ENCODE measurements at places on chromosomes 4 and X.

- DNase-seq: no peak
Observed at GRCh38 chrX:51776851-51777250, 33.6 kb downstream of the GSPT2 start.

- no peak for DNase-seq
Observed at GRCh38 chr4:108351791-108352190, 183.1 kb upstream of the LEF1 start.

DNA sequence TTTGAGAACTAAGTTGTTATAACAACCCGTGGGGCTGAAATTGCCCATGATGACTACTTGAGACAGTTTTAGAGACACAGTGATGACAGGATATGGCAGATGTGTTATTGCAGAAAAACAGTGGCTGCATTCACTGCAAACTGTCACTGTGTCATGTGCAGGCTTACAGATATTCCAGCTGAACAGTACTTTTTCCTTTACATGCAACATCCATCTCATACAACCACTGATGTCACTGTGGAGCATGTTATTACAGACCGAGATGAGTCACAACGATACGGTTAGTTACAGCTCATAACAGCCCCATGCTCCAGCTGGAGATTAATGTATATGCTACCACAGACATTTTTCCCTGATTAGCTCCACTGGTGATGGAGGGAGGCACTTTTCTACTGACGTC lies 207.4 kb downstream of the TMA16 start:
- DNase-seq: no peak

DNA sequence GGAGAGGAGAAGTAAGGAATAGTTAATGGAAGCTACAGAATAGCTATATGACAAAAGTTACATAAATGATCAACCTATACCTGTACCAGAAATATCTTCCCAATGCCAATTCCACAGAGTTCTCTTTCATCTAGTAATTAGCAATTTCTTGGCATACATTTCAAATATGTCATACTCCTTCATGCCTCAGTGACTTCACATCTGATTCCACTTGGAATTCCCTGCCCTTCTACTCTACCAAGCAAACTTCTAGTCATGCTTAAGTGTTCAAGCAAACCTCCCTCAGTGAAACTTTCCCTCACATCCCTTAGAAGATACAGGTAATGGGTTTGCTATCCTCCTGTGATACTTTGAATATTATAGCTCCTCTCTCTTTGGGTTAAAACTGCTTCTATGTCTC lies 127.1 kb downstream of the KLHL13 start:
- no peak for DNase-seq

- no peak for DNase-seq
Observed at GRCh38 chr4:16757080-16757521, 141.3 kb downstream of the LDB2 start.

GRCh38 chr4:42819863-42820514 lies 72.5 kb upstream of the GRXCR1 start:
- DNase-seq: no peak

DNA sequence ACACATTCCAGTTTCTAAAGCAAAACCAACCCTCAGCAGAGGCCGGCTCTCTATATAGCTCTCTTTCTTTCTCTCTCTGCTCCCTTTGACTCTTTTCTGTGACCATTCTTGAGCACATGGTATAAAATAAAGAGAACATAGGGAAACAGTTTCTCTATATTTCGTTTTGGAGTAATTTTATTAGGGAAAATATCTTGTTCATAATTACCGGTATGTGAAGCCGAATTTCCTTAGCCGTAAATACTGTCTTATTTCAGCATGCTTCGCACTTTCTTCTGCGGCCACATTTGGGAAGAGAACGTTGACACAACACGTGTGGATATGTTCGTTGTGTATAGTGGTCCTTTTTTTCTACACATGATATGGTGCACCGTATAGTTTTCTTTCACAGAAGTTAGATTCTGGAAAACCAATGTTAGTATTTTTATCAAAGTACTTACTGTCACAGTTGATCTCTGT lies 4.9 kb upstream of the LEF1 start:
- no peak for DNase-seq

- no peak for DNase-seq
Observed at GRCh38 chr4:2248044-2248780, 6.3 kb upstream of the HAUS3 start.

DNA sequence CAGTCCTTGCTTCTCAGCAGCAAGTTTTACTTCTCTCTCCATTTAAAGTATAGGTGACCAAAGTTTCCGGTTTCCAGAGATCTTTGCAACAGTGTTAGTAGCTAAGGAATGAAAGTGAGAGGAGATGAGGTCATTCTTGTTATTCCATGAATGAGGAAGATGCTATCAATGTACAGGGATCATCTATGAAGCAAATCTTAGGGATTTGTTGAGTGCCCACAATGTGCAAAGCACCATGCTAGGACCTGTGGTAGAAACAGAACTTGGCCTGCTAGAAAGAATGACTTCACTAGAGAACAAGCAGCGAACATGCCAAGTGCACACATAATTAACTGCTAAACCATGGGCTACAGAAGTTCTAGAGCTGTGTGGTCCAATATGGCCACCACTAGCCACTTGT lies 112.5 kb downstream of the MID1 start:
- no peak for DNase-seq

GRCh38 chr4:46254788-46255187 lies 130.9 kb upstream of the GABRG1 start:
- no peak for DNase-seq

- DNase-seq: no peak
Observed at GRCh38 chr4:92091335-92091734, 212.4 kb upstream of the GRID2 start.

GRCh38 chr4:88333741-88334405 lies 44.8 kb upstream of the HERC6 start:
- DNase-seq: no peak

DNA sequence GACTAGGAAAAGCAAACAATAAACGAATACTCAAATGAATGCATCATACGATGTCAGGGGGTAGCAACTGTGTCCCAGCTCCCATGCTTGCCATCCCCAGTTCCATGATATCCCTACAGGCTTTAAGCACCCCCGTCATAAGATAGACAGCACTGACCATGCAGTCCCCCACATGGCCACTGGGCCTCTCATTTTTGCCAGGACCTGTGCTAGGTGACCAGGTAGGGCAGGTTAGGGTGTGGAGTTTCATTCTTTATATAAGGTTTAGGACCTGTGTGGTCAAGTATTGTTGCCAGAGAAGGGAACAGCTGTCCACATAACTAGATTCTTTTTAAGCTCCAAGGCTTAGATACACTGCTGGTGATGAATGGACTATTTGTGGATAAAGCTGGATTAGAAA lies 9.7 kb downstream of the PPEF2 start:
- DNase-seq: no peak

- DNase-seq: no peak
Observed at GRCh38 chr4:164937576-164938270, 39.7 kb downstream of the TRIM61 start.

DNA sequence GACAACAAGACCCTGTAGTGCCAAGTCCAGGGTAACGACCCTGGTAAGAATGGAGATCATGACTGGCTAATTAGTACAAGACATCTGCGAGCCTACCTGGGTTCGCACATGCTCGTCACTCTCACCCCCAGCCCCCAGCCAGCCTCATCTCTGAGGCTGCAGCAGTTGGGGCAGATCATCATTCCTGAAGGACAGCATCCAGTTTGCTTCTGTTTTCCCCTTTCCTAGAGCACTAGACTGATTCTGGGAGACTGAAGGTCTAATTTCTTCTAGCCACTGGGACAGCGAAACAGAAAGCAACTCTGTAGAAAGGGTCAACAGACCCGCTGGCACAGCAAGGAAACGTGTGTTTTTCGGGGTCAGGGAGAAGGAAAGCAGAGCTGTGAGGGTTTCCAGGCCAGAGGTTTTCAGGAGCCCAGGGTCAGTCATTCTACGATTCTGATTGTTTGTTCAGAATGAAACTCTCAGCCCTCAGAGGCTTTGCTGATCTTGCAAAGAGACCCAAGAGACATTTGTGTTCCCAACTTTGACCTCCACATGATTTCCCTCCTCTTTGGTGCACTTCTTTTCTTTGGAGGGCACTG lies 343.1 kb upstream of the NOCT start:
- no peak for DNase-seq

- no peak for DNase-seq
Observed at GRCh38 chrX:39678914-39679313, 418.8 kb downstream of the BCOR start.

DNA sequence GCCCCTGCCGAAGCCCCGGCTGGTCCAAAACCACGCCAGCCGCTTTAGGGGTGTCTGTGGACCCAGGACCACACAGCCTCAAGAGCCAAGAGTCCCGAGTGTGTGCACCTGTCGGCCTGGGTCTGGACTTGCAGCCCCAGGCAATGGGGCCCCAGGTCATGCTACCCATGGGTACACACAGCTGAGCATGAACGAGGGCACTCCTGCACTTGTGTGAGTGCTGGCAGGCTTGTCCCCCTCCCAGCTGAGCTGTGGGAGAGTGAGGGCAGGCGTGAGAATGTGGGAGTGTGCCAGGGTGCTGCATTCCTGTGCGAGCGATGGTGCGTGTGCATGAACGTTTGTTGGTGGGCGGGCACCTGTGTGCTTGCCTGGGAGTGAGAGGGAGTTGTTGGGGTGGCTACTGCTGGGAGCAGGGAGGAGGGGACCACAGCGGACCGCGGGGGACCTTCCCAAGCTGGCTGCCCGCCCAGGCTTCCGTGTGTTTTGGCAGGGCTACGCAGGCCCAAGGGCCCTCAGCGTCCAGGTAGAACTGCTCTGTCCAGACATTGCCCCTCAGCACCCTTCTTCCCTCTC lies 30.8 kb downstream of the BLOC1S4 start:
- DNase-seq: no peak

DNA sequence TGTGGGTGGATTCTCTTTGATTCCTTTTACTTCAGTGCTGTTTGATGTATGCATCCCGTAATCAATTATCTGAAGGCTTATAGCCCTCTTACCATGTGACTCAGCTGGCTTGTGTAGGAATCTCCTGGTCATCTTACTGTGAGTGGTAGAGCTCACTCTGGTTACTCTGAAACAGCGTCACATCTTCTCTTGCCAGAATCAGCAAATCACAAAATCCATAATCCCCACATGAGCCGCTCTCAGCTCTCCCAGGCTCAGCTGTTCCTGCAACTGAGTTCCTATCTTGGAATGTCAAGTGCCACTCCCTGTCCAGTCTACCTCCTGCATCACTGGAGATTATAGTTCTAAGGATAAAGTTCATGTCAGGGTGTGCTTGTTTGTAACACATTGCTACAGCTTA lies 278.0 kb downstream of the FBXO8 start:
- no peak for DNase-seq

DNA sequence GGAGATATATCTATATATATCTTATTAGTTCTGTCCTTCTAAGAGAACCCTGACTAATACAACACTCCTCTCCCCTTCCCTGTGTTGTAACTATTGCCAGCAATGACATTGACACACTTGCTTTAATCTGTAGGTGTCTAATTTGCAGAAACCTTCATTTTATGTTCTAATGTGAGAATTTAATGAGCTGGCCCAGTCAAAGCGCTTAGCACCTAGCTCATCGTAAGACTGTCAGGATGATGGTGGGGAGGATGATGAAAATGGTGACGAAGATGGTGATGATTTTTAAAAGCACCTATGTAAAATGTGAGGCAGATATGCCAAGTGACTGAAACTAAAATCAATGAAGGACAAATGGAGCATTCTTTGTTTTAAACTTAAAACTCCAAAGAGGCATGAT lies 183.8 kb downstream of the DHX15 start:
- DNase-seq: no peak

DNA sequence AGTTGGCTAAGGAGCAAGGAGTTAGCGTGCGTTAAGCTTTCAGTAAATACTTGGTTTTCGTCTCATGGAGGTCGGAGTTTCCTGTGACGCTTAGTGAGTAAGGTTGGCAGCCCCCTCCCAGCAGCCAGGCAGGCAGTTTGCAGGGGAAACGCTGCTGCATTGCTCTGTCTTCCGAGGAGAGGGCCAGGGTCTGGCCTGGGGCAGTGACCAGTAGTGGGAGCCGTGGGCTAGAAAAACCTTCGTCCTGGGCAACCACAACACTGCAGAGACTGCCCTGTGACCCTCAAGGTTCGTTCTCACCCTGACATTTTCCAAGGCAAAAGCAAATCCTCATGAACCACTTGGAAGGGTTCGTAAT lies 432 bp downstream of the TMEM175 start:
- no peak for DNase-seq

GRCh38 chr4:70925899-70926635 lies 23.9 kb downstream of the MOB1B start:
- DNase-seq: no peak

DNA sequence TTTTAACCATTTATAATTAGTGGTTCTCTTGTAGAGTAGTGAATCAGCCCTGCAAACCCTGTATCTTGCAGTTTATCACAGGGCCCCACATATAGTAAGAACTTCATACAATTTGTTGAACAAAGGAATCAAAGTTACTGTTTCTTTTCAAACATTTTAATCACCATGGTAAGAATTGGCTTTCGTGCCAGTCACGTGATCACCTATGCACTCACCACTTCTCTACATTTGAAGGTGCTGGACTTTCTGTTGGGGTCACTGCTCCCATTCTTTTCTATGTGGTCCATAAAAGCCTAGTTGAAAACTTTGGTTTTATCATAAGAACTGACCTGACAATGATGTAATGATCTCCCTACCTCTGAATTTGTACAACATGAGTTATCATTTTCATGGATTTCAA lies 426.4 kb upstream of the CPEB2 start:
- no peak for DNase-seq
